ENCODE measurements at places on chromosomes 7 and 10.
A peak's percentile ranks its signal among the peaks of the same experiment; 100 is the strongest.

DNA sequence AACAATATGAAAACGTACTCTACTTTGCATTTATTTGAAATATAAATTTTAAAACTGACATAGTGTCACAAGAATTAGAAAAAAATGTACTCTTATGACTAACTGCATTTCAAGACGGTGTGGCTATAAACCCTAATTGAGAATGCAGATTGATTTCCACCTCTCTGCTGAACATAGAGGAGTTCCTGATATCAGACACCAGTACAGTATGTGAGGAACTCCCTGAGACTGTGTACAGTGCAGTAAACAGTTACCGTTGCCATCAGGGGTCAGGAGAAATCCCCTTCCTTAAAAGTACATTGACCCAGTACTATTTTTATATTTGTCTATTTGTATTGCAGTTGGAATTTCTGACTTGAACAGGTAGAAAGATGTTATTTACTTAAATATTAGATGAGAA lies 61.8 kb upstream of the DKK1 start:
- DNase-seq = no peak

DNA sequence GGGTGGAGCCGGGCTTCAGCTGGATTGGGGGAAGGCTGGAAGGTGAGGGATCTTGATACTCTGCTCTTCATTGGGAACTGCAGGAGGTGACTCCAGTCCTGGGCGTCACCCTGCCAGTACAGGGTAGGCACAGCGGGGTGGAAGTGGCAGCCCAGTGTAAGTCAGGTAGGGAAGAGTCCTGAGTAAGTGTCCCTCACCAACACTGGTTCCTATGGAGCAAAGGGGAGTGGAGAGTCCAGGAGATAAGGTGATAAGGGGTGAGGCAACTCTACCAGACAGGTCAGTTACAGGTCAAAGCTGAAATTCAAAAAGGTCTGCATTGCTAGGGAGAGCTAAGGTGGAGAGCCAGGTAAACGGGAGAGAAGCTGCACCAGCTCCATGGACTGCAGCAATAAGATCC lies 145.6 kb upstream of the NFE2L3 start:
- DNase-seq = no peak

- no peak for DNase-seq
Measured at GRCh38 chr10:91598211-91598977, 34.5 kb downstream of the PPP1R3C start.

DNA sequence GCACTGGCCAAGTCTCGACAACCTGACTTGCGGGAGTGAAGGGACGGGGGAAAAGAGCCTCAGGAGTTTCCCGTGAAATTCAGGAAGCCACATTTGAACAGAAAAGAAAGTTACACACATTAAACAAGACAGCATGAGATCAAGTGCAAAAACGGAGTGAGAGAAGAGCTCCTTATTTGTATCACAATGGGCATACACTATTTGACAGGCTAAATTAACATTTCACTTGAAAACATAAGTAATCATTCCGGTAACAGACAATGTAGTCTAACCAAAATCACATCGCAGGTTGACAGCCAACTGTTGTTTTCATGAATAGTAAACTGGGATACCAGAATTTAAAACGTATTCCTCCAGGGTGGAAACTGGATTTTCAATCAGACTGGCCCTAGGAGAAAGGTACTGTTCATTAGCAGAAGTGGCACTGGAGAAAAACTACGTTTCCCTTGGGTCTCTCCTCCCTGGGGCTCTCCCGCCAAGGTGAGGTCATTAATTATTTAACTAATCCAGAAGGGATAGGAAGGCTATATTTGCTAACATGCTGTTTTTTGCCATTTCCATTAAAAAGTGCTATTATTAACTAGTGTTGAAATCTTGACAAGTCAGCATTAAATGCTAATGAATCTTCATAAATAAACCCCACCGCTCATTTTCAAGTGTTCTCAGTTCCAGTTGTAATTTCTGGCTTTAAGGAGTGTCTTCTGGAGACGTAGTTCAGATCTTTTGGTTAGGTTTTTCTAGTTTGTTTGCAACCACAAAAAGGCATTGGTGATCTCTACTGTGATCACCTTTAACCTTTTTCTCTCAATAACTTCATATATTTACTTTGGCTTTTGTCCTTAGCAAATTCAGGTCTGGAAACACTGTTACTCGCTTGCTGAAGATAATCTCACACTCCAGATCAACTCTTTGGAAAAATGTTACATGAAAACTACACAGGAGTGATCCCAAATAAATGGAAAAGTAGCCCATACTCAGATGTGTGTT lies 25.1 kb downstream of the RHEB start:
- no peak for DNase-seq

GRCh38 chr7:7103343-7104313 lies 78.7 kb upstream of the C1GALT1 start:
- DNase-seq = peak; percentile 66

DNA sequence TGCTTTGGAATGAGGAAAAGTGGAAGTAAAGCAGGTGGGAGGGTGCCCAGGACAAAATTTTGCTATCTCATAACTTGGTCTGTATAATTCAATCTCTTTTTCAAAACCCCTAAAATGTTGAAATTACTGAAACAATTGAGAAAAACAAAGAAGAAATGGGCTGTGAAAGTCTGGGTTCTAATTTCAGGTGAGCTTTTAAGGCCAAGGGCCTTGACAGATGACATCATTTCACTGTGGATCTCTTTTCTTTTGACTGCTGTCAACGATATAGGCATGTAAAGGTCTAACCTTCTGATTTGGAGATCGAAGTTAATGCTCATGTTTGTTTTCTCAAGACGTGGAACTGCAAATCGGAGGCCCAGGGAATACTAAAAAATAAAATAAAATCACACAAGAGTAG lies 127.8 kb downstream of the ITGA8 start:
- DNase-seq = no peak

DNA sequence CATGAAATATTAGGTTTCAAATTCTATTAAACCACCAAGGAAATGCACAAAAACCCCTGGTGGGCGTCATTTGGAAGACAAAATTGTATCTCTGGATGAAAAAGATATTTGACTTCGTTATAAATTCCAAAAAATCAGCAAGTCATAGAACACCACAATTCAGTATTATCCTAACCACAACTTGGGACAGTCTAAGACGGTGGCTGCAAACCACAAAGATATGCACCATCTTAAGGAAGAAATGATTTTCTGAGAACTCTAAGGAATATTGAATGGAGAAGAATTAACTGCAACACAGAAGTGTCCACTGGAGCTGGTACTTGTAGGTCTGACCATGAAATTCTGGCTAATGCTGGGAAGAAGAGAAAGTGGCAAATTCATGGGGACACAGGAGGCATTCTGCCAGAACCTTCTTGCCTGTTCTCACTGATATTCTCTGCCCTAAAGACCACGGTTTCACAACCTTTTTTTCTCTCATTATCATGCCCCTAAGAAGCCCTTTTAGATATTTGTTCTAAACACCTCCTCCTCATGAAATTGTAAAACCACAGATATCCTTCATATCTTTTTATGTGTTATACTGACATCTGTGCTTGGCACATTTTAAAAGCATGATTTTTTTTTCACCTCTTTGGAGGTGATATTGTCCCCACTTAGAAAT lies 92.9 kb downstream of the SFMBT2 start:
- DNase-seq = no peak

GRCh38 chr10:27995311-27995710 lies 3.6 kb downstream of the ODAD2 start:
- DNase-seq = no peak

DNA sequence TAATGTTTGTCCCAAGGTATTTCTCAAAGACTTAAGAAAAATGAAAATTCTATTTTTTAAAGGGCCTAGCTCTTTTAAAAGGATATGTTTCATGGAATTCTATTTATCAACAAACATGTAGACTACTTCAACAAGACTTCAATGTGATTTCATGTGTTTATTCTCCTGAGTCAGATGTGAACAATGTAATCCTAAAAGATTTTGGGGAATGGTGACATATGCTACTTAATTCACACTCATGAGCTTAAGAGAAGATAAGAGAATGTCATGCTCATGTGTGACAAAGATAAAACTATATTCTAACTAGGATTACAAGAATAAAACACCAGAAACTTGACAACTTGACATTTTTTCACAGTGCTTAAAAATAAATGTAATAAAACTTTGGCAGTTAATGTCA lies 127.5 kb downstream of the TES start:
- DNase-seq = no peak

DNA sequence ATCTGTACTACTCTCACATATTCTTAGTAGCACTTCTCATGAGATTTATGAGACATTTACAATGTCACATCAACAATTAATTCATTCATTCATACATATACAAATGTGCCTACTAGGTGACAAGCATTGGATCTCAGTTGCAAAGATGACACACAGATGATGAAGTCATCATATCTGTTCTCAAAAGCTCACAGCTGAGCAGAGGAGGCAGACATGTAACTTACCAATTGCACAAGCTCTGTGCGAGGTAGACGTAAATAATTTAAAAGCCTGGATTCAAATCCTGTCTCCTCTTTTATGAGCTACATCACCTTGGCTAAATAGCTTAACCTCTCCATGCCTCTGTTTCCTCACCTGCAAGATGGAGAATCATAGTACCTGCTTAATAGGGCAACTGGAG lies 109.4 kb upstream of the FAM133B start:
- DNase-seq = no peak

GRCh38 chr7:152869041-152869676 lies 109.6 kb downstream of the ACTR3B start:
- no peak for DNase-seq
